NCI-H774 (cell line): ENCODE measurements at places on chromosomes 6 and 20.
A peak's percentile ranks its signal among the peaks of the same experiment; 100 is the strongest.

DNA sequence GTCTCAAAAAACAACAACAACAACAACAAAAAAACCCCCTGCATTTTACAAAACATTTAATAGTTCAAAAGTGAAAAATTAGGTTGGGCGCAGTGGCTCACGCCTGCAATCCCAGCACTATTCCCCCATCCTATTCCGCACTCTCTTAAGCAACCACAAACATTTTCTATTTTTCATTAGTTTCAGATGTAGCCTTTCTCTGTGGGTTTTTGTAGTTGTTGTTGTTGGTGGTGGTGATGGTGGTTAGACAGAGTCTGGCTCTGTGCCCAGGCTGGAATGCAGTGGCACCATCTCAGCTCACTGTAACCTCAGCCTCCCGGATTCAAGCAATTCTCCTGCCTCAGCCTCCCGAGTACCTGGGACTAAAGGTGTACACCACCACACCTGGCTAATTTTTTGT, 6.4 kb upstream of the GMNN start:
- DNase-seq, result no peak

DNA sequence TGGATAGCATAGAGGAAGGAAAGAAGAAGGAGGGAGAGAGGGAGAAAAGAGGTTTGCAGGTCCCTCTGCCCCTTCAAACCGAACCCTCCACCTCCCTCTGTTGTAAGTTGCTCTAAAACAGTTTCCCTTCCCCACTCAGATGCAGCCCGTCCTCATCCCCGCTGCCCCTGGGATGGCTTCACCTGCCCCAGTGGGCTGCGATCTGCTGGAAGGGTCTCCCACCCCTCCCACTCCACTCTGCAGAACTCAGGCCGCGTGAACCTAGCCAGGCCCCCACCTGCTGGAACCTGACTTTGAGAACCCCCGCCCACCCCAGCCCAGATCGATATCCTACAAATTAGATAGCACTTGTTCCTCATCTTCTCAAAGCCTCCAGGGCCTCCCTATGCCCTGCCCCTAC, 190.8 kb downstream of the DLL1 start:
- DNase-seq, result no peak

DNA sequence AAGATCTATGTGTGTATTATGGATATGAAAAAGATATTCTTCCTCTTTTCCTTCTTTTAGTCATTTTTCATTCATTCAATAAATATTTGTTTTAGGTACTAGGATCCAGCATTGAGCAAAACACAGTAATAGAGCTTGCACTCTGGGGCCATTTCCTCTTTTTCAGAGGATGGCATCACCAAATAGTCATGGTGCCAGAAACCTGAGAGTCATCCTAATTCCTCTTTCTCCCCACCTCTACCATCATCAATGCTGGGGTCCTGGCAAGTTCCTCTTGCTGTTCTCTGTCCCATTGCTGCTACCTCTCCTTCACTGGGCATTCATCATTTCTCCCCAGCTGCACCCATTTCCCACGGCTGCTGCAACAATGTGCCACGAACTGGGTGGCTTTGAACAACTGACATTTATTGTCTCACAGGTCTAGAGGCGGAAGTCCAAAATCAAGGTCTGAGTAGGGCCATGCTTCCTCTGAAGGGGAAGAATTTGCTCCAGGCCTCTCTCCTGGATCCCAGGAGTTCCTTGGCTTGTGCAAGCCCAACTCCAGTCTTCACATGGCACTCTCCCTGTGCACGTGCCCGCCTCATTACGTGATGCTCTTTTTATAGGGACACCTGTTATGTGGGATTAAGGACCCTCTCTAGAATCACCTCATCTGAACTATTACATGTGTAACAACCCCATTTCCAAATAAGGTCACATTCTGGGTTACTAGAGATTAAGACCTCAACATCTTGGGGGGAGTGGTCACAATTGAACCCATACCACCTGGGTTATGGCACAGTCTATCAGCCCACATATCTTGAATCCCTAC, 9.5 kb upstream of the IGF2R start:
- no peak for DNase-seq

- DNase-seq, result no peak
Observed at GRCh38 chr20:51562332-51563173, 20.0 kb upstream of the NFATC2 start.

- no peak for DNase-seq
Observed at GRCh38 chr6:166046226-166046625, 121.4 kb downstream of the TBXT start.

- DNase-seq, result peak; percentile 28
Observed at GRCh38 chr6:39997101-39997635, 62.9 kb upstream of the MOCS1 start.

DNA sequence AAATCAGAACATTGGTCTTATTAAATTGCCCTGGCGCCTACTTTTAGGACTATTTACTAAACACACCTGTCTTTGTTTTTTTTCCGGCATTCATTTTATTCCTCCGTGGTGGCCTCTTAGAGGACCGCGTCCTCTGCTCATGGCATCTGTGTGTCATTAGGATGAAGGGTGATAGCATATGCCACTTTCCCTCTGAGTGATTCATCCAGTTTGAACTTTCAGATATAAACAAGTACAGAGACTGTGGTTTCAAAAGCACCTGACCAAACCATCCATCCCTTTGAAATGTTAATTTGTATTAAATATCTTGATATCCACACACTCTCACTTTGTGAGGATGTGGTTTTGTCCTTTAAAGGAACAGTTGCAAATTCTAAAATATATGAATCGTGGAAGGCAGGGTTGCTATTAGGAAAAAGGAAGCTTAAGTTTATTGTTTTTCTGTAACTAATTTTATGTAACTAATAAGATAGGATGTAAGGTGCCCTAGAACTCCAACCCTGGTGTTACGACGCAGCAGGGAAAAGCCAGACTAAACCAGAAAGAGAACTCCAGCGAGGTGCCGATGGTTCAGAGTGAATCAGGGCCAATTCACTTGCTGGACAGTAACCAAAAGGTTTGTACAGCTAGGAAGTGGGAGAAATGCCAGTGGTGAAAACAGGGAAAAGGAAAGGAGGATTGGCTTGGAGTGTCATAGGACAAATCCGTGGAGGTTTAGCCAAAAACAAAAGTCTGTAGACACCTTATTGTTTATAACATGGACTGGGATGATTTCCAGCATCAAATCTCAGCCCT, 98.7 kb downstream of the SHLD1 start:
- no peak for DNase-seq

- no peak for DNase-seq
Observed at GRCh38 chr6:111721753-111722154, 116.1 kb upstream of the TRAF3IP2 start.

- no peak for DNase-seq
Observed at GRCh38 chr20:29296256-29297230, 1960.9 kb upstream of the DEFB115 start.
